Psoas muscle (tissue), 8 donors: ENCODE measurements at places on chromosomes 11 and 22.

GRCh38 chr11:85947431-85948272 lies 92.5 kb downstream of the CCDC83 start:
- H3K27ac ChIP-seq = peak overlapping the region; percentile 61
- H3K4me1 ChIP-seq = peaks cover 8% of the 10 kb centered on the region
- DNase-seq = no peak
- no peaks in the 10 kb centered on the region for H3K36me3 ChIP-seq

- H3K27ac ChIP-seq = no peak overlapping the region
- H3K27me3 ChIP-seq = no peaks in the 10 kb centered on the region
- no peak for DNase-seq
- no peaks in the 10 kb centered on the region for H3K36me3 ChIP-seq
- no peaks in the 10 kb centered on the region for H3K4me1 ChIP-seq
- no peak overlapping the region for H3K4me3 ChIP-seq
These were observed 29.0 kb upstream of the RAG2 start for GRCh38 chr11:36627006-36627405.

DNA sequence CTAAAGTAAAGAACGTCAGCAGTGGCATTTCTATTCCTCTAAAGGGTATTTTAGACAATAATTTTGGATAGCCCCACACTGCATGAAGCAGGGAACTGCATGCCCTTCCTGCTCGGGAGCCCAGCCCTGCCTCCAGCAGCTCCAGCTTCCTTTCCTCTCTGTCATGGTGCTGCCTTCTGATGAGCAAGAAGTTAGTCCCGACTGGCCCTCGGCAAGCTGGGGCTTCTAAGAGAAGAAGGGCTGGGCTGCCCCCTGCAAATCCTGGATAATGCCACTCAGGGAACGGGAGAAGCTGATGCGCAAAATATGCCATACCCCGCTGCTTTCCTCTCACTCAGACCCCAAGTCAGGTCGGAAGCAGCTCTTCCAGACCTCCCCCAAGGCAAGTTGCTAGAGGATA lies 296.4 kb downstream of the ETS1 start:
- peaks cover 6% of the 10 kb centered on the region for H3K4me1 ChIP-seq
- H3K27me3 ChIP-seq = no peaks in the 10 kb centered on the region
- no peak for DNase-seq
- H3K4me3 ChIP-seq = no peak overlapping the region
- no peaks in the 10 kb centered on the region for H3K36me3 ChIP-seq
- no peak overlapping the region for H3K27ac ChIP-seq

DNA sequence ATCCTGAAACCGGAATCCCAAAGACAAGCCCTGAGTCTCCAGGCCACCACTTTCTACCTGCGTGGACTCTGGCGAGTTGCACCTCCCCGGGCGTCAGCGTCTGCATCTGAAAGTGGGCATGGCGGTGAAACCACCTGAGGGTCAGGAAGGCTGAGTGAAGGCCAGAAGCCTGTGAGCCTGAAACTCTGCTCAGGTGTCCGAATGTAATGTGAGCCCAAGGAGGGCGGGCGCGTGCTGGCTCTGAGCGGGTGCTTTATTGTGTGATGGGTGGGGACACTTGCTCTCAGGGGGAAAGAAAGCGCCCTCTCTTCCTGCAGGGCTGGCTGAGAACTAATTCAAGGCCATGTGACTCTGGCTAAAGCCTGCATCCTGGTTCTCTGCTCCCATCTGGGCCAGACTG lies 135.6 kb downstream of the ST3GAL4 start:
- H3K4me1 ChIP-seq = no peaks in the 10 kb centered on the region
- no peaks in the 10 kb centered on the region for H3K27me3 ChIP-seq
- H3K4me3 ChIP-seq = no peak overlapping the region
- H3K36me3 ChIP-seq = no peaks in the 10 kb centered on the region
- peak; percentile 32 for DNase-seq
- H3K27ac ChIP-seq = no peak overlapping the region

DNA sequence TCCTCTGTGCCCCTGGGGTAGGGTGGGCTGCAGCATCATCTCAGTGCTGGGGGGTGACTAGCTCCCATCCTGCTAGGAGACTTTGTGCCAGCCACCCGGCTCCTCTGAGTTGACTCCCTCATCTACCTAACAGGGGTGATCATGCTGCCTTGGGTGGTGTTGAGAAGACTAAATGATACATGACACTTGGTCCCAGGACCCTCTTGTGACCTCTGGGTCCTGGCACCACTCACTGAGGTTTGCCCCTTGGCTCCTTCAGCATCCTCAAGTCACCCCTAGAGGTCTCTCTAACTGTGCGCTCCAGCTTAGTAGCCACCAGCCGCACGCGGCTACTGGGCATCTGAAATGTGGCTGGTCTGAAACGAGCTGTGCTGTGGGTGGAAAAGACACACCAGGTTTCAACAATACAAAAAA lies 72.1 kb downstream of the LRRC32 start:
- no peak overlapping the region for H3K27ac ChIP-seq
- H3K4me3 ChIP-seq = no peak overlapping the region
- no peaks in the 10 kb centered on the region for H3K27me3 ChIP-seq
- DNase-seq = no peak

GRCh38 chr11:129853518-129854231 lies 38.0 kb downstream of the TMEM45B start:
- no peak overlapping the region for H3K4me3 ChIP-seq
- no peaks in the 10 kb centered on the region for H3K27me3 ChIP-seq
- H3K36me3 ChIP-seq = no peaks in the 10 kb centered on the region
- peak overlapping the region; percentile 4 for H3K27ac ChIP-seq
- DNase-seq = peak; percentile 27

DNA sequence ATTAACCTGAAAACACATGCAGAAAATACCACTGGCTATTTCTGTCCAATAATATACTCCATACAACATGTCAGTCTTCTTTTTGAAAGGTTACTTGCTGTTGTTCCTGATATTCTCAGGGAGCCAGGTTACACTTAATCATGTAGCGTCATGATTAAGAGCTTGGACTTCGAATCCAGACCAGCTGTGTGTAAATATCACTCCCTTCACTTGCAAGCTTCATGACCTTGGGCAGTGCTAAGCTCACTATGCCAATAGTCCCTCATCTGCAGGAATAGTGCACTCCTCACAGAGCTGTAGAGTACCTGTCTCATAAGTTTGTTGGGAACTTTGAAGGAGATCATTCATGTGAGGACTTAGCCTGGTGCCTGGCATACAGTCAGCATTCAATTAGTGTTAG lies 1.9 kb downstream of the HTR3B start:
- no peaks in the 10 kb centered on the region for H3K27me3 ChIP-seq
- no peak overlapping the region for H3K27ac ChIP-seq
- no peaks in the 10 kb centered on the region for H3K36me3 ChIP-seq
- peaks cover 10% of the 10 kb centered on the region for H3K4me1 ChIP-seq
- no peak for DNase-seq
- H3K4me3 ChIP-seq = no peak overlapping the region

DNA sequence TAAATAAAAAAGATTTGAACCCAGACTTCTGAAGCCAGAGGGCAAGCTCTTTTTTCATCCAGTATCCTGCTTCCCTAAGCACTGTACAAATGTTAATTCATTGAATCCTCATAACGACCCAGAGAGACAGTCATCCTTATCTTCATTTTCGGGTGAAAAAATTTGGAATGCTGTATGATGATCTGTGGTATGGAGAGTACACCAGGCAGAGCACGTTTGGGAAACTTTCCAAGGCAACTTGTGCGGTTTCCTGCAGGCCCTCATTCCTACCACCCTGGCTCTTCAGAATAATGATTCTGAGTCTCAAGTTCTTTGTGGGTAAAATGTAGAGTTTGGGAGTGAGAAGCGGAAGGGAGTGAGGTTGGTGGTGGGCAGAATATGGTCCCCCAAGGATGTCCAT lies 177.9 kb upstream of the CADM1 start:
- no peak for DNase-seq
- H3K27me3 ChIP-seq = no peaks in the 10 kb centered on the region
- no peak overlapping the region for H3K4me3 ChIP-seq
- no peaks in the 10 kb centered on the region for H3K4me1 ChIP-seq

DNA sequence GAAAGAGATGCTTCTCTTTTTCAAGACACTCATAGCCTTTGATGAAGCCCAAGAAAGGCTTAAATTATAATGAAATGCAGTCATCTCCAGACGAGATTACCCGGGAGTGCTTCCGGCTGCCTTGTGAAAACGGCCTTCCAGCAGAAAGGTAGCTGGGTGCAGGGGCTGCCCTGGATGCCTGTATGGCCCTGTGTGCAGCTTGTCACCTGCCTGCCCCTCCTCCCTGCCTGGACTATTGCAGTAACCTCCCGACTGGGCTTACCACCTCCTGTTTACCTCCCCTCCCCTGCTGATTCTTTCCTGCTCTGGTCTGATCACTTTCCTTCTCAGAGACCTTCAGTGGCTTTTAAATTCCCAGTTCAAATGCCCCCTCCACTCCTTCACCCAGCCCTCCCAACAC lies 126.4 kb upstream of the SYT13 start:
- H3K4me3 ChIP-seq = no peak overlapping the region
- H3K4me1 ChIP-seq = no peaks in the 10 kb centered on the region
- peaks cover 34% of the 10 kb centered on the region for H3K27me3 ChIP-seq
- H3K27ac ChIP-seq = no peak overlapping the region
- DNase-seq = no peak

DNA sequence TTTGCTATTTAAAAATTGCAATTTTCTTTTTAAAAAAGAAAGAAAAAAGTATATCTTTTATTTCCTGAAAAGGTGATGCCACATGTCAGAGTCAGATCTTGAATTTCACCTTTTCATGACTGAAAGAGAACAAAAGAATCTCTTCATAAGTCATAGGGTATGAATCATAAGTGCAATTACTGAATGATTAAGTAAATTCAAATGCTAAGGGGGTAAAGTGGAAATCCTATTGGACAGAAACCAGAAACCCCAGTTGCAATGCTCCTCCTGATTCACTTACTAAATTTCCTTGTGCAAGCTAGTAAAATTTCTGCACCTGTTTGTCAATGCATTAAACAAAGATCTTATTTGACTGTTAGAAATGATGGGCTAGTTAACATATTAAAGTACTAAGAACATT lies 8.2 kb upstream of the PRRG4 start:
- H3K4me3 ChIP-seq = no peak overlapping the region
- H3K4me1 ChIP-seq = no peaks in the 10 kb centered on the region
- no peaks in the 10 kb centered on the region for H3K36me3 ChIP-seq
- no peaks in the 10 kb centered on the region for H3K27me3 ChIP-seq

DNA sequence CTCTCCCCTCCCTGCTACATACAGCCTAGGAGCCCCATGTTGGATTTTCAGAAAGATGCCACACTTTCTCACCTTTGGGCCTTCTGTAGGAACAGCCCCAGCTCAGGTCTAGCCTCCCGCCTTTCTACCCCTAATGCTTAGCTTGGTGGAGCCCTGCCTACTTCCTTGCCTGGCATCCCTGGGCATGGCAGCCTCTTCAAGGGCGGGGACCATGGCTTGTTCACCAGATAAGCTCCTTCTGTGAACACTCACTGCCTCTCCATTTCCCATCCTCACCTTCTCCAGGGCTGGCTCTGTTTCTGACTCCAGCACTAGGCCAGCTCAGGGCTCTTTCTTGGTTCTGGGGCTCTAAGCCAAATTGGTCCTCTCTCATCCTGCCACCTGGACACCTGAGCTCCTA lies 1.4 kb downstream of the SEPTIN3 start:
- no peak for DNase-seq
- no peaks in the 10 kb centered on the region for H3K36me3 ChIP-seq
- no peak overlapping the region for H3K4me3 ChIP-seq
- no peaks in the 10 kb centered on the region for H3K4me1 ChIP-seq
- no peak overlapping the region for H3K27ac ChIP-seq

DNA sequence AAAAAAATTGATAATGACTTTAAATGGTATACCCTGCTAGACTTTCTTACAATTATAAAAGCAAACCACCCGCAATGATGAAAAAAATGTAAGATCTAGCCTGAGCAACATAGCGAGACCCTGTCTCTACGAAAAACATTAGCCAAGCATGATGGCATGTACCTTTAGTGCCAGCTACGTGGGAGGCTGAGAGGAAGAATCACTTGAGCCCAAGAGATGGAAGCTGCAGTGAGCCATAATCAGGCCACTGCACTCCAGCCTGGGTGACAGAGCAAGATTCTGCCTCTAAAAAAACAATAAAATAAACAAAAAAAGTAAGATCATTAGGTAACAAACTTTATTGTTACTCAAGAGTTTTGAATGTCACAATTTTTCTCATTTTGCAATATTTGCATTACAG lies 39.2 kb downstream of the KMT5B start:
- H3K4me1 ChIP-seq = no peaks in the 10 kb centered on the region
- H3K27ac ChIP-seq = no peak overlapping the region
- no peak for DNase-seq
- peaks cover 17% of the 10 kb centered on the region for H3K36me3 ChIP-seq
- no peak overlapping the region for H3K4me3 ChIP-seq
- H3K27me3 ChIP-seq = no peaks in the 10 kb centered on the region

GRCh38 chr11:34267417-34267816 lies 90.4 kb downstream of the ABTB2 start:
- no peak overlapping the region for H3K27ac ChIP-seq
- no peak for DNase-seq
- no peaks in the 10 kb centered on the region for H3K36me3 ChIP-seq
- no peak overlapping the region for H3K4me3 ChIP-seq
- H3K4me1 ChIP-seq = peaks cover 32% of the 10 kb centered on the region

DNA sequence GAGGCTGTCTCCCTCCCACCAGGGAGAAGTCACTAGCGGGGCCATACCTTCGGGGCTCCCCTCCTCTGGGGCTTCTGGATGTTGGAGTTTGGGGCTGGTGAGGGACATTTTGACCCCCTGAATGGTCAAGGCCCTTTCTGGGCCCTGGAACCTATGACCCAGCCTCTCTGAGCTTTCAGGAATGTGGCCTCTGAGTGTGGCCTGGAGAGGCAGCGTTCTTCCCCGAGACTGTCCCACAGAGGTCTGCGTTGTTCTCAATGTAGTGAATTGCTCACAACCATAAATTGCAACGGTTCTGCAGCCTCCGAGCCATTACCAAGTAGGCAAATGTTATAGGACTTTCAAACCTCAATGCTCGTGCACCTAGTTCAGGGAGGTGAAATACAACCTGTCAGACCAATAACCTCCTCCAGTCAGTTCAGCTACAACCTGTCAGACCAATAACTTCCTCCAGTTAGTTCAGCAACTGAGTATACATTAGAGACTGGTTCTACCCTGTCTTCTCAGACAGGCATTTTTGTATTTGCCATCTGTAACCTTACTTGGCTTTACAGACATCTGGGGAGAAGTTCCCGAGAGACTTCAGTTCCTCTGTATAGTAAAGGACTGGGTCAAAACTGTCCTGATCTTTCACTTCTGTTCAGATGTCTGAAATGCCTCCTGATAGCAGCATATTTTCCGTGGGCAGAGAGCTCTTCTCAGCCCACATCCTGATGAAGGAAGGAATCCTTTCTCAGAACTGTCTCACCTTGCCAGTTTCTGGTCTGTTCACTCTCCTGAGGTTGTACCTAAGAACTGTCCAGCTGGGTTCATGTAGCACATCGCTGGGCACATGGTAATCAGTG lies 34.2 kb downstream of the MICAL2 start:
- no peak for DNase-seq
- no peaks in the 10 kb centered on the region for H3K4me1 ChIP-seq
- H3K36me3 ChIP-seq = no peaks in the 10 kb centered on the region
- H3K4me3 ChIP-seq = no peak overlapping the region
- H3K27me3 ChIP-seq = no peaks in the 10 kb centered on the region
